Urothelium cell line (cell line): ENCODE measurements at places on chromosomes 16 and 17.

- DNase-seq, result no peak
Observed at GRCh38 chr17:34667656-34668055, 88.3 kb downstream of the TMEM132E start.

GRCh38 chr17:13030459-13031300 lies 12.9 kb upstream of the ELAC2 start:
- DNase-seq, result peak; percentile 40

DNA sequence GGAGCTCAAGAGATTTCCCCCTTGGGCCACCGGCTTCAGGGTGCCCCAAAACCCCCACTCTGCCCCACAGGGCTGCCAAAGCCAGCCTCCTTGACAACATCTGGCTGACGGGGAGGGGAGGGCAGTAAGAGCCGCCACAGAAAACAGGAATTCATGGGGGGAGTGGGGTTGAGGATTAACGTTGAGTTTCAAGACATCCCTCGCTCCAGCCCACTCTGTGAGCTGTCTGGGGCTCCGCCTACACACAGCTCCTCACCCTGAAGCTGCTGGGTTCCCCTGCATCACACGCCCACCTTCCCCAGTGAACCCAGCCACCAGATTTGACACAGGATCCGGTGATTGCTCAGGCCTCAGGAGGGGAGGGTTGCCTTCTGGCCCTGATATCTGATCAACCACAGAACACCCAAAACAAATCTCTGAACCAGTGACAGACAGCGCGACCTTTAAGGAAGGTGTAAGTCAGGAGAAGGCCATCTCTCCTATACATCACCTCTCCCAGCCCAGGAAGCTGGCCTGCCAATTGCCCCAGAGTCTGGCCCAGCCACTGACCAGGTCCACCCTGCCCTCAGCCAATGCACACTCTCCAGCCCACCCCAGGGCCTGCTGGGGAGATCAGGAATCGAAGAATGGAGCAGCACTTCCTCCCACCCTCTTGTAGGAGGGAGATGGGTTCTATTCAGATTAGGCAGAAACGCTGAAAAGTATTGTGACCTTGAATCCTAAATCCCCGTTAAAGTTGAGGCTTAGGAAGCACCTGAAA lies 132.1 kb downstream of the CLEC16A start:
- no peak for DNase-seq

- no peak for DNase-seq
Observed at GRCh38 chr16:68227183-68227793, 8.6 kb downstream of the ESRP2 start.

DNA sequence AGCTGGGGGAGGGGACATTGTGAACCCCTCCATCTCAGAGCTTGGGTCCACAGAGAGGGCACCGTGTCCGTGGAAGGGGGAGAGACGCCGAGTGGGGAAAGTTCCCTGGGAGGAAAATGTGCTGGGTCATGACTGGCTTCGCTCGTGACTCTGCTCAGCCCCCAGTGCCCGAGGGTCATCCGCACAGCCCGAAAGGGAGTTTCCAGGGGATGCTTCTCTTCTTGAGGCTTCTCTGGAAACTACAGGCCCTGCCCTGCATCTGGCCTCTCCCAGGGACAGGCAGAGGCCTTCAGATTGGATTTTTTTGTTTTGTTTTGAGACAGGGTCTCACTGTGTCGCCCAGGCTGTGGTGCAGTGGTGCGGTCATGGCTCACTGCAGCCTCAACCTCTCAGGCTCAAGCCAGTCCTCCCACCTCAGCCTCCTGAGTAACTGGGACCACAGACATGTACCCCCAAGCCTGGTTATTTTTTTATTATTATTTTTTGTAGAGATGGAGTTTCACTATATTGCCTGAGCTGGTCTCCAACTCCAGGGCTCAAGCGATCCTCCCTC lies 9.8 kb upstream of the GSE1 start:
- DNase-seq, result no peak

GRCh38 chr16:48206594-48207242 lies 37.4 kb upstream of the LONP2 start:
- DNase-seq, result peak; percentile 25

DNA sequence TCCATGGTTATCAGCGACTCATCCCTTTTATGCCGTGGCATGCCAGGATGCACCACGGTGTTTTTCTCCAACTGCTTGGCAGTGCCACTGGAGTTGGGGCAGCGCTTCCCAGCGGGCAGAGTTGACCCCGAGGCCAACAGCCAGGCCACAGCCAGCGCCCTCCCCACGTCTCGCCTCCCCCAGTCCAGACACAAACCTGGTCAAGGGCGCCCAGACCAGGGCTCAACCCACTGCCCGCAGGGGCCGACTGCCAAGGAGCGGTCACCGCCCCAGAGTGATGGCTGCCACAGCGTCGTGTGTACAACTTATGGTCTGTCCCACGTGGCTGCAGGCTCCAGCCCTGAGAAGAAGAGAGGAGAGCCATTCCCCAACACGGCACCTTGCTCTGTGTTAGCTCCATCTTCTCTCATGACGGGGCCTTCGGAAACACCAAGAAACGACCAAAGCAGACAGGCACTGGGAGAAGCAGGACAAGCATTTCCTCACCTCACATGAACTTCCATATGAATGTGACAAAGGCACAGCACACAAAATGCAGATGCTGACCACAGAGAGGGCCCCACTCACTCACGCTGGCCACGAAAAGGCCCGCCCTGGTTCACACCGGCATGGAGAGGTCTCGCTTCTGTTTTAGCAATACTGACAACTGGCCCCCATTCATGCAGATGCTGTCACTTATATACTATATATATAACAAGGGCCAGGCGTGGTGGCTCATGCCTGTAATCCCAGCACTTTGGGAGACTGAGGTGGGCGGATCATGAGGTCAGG lies 27.0 kb downstream of the AXIN1 start:
- DNase-seq, result no peak

DNA sequence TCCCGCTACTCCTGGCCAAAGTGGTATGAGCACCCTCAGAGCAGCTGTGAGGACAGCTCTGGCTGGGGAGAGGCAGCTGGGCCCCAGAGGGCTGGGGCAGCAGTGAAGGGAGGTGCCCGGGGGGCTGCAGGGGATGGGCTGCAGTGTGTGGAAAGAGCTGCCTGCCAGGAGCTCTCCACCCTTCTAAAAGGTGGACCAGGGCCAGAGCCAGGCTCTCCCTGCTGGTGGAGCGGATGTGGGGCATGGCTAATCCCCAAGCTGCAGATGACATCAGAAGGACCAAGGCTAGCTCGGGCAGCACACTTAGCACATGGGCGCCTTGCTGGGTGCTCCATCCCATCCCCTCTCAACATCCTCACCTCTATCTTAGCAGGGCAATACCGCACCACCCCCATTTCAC lies 103.1 kb downstream of the SDK2 start:
- no peak for DNase-seq

DNA sequence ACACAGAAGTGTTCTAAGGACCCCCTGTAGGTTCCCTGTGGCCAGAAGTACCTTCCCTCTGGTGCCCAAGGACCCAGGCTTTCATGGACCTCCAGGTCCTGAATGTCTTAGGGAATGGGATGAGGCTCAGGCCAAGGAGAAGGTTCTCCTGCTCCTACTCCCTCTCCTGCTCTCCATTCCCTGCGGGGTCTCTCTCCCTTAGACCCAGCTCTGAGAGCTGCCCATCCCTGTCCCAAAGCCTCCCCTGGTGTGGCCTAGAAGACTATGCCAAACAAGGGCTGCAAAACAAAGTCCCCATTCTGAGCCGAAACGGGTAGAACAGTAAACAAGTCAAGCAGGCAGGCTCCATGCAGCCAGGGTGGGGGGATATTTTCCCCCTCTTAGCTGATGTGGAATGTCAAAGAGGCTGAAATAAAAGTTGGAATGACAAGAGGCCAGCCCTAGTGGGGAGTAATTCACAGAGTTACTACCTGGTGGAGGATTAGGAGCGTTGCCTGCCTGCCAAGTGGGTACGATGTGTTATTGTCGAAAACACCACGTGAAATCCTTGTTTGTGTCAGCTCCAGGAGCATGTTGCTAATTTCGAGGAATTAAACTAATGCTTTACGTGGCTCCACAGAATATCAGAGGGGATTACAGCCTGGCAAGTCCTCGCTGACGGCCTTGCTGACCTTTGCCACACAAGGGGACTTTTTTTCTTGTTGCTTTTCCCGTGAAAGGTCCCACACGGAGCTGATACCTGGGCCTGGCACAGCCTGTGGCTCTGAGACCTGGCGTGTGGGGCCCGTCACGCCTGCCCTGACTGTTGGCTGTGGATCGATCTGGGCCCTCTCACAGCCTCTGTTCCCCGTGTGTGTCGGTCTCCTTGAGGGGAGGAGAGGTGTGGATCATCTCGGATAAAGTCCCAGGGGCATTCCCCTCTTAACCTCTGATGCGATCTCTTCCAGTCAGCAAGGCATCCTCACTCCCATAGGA lies 2.9 kb downstream of the WFIKKN2 start:
- no peak for DNase-seq

DNA sequence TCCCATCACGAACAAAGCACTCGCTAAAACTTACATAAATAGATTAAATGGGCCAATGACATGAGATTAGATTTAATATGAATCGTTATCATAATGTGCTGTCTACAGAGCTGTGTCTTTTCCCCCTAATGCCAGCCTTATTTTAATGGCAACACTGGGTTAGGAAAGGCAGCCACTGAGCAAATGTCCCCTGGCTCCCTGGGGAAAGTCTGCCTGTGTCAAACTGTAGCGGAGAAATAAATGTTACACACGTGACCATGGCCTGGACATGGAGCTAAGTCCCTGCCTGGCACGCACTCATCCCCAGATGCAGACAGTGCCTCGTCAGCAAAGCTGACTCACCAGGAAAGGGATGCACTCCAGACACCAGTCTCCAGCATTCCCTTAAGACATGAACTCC lies 61.3 kb upstream of the SDK2 start:
- peak; percentile 97 for DNase-seq

DNA sequence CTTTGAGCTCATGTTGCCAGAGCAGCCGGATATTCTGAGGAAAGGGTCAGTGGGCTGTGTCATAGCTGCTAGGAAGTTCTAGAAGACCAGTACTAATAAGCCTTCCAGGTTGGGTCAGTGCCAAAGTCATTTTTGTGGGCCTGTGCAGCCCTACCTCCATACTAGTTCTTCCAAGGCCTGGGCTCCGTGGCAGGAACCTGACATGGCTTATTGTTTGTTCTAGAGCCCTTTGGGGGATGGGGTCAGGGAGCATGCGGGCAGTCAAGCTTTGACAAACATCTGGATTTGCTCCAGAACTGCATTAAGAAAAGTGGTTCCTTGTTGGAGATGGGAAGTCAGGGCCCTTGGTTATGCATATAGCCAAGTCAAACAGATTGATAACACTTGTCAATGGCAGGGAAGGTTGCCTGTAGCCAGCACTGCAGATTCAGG lies 7.6 kb downstream of the ALKBH5 start:
- no peak for DNase-seq

GRCh38 chr17:63634816-63635215 lies 12.6 kb downstream of the MAP3K3 start:
- DNase-seq, result no peak

DNA sequence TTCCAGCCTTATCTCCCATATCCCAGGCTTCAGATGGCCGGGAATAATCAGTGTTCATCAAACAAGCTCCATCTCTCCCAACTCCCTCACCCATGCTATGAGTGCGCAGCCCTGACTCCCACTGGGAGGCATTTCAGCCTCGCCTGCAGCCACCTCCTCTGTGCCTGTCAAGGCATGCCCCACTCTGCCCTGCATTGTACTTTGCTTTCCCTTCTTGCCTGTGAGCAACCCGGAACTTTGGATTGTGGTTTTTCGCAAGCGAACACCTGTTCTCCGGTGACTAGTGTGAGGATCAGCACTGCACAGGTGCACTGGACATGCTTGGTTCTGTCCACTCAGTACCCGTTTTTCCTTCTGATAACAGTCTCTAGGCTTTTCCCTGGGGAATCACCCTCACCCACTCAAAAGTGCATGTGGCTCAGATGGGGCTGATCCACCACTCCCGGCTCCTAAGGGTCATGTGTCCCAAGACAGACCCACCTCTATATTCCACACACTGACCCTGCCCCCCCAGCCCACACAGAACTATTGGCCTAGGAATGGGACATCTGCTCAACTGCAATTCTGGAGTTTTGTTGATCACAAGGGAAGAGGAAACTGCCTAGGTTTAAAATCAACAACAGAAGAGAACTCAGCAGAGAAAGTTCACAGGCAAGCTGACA lies 9.1 kb downstream of the CHST6 start:
- no peak for DNase-seq

DNA sequence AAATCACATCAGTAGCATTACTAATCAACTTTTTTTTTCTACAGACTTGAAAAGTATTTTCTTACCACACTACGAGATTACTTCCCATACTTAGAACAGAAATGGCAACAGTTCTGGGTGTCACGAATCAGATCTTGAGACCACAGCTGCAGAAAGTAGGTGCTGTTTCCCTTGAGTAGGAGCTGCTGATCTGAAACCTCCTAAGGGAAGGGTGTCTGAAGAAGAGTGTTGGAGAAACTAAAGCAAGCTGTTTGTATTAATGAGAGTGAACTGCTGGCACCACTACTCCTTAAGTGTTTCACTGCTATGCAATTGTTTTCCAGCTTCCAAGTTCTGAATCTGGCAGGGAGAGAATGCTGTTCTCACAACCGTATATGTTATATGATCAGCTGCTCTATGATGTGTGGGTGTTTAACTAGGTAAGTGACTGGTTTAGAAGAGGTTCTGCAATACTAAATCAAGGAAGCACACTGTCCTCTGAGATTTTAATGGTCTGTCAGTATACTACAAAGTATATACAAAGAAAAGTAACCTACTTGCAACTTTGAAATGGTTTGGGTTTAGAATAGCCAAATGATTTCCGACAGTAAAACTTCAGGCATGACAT lies 3.3 kb downstream of the ZNF652 start:
- no peak for DNase-seq

DNA sequence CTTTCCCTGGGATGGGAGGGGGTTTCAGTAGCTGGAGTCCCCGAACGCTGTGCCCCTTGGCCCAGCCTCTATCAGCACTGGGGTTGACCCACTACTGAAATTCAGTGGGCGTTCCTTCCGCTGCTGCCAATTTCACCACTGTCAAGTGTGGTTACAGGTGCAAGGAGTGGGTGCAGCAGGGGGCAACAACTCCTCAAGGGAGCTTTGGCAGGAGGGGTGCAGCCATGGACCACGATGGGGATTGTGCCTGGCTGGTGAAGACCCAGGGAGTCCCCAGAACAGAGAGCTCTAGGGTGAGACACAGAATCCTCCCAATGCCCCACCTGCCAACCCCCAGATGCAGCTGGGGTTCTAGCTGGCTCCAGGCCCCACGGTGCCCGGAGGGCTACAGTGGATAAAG lies 123.5 kb upstream of the SDK2 start:
- no peak for DNase-seq

- no peak for DNase-seq
Observed at GRCh38 chr16:82701442-82701955, 74.7 kb downstream of the CDH13 start.

- no peak for DNase-seq
Observed at GRCh38 chr16:69818891-69819545, 56.9 kb downstream of the WWP2 start.

GRCh38 chr17:79833744-79834564 lies 5.3 kb downstream of the CBX4 start:
- DNase-seq, result no peak

DNA sequence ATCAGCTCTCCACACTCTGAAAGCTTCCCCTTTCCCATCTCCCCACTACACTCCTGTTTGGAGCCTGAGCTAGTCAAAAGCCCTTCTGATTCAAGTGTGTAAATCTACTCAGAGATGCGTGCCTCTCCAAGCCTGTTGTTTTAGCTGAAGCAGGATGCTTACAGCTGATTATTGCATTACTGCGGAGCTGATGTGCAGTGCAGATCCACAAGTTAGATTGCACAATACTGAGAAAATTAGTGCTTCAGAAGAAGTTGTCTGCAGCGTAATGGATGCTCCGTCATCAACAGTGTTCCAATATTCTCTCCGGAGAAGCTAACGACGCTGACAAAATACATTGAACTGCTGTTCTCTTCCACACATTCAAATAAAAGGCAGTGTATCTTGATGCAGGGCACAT lies 44.8 kb upstream of the NLRP1 start:
- no peak for DNase-seq

GRCh38 chr17:81335773-81336157 lies 40.7 kb upstream of the SLC38A10 start:
- DNase-seq, result no peak
